ENCODE measurements at places on chromosomes 2 and 18.

DNA sequence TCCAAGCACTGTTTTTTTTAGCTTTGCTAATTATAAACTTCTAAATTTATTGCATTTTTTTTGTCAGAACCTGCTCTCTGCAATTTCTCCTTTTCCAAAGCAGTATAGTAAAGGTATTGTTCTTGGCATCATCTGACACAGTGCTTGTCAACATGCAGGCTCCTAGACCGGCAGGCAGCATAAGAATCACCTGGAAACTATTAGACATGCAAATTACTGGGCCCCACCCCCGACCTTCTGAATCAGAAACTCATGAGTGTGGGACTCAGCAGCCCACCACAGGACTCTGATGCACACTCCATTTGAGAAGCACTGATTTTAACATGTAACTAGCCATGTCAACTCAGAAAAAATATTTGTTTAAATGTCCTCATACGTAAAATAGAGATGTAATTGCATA lies 551.1 kb upstream of the CELF4 start:
- DNase-seq: no peak

GRCh38 chr2:42844901-42845821 lies 52.8 kb upstream of the HAAO start:
- DNase-seq: peak; percentile 89

- peak; percentile 92 for DNase-seq
Observed at GRCh38 chr2:47058003-47058931, 96.8 kb downstream of the STPG4 start.

GRCh38 chr2:96651793-96652192 lies 9.2 kb downstream of the FER1L5 start:
- DNase-seq: no peak

GRCh38 chr2:55782528-55783173 lies 89.0 kb upstream of the PNPT1 start:
- no peak for DNase-seq

DNA sequence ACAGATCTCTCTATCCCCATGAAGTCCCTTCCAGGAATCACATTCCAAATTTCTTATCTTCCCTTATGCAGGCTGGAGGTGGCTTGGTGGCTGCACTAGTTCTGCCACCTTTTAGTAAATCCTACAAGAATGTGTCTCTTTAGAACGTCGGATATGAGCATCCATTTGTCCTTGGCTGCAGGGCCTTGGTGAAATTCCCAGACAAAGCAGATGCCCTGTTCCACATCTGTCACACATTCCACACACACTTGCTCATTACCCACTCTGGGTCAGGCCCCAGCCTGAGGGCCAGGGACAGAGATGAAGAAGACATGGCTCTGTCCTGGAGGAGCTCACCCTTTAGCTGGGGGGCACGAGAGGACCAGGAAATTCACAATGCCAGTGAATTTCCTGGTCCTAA lies 31.2 kb upstream of the GPR17 start:
- no peak for DNase-seq

DNA sequence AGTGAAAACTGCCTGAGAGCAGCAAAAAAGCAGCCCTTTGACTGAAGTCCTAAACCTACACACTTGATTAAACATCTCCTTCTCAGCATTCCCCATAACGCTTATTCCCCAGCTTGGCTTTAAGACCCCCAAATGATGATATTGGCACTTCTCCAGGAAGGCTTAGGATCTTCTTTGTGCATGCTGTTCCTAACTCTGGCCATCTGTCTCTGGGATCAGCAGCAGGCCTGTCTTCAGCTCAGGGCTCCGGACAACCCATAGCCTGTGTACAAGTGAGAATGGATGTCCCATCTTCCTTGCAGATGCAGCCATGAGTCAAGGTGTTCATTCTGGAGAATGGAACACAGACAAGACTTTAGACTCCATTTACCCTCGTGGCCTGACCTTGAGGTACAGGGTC lies 81.6 kb upstream of the TMEM17 start:
- DNase-seq: no peak

GRCh38 chr18:37552286-37552685 lies 13.3 kb downstream of the CELF4 start:
- no peak for DNase-seq

GRCh38 chr18:2338601-2339000 lies 232.7 kb downstream of the METTL4 start:
- DNase-seq: no peak

GRCh38 chr2:182867426-182868053 lies 1.1 kb upstream of the FRZB start:
- no peak for DNase-seq
